ENCODE measurements at places on chromosomes 1 and 21.

- H3K4me3 ChIP-seq: peak overlapping the region; percentile 6
- H3K27ac ChIP-seq: peak overlapping the region; percentile 48
- H3K36me3 ChIP-seq: no peaks in the 10 kb centered on the region
- H3K27me3 ChIP-seq: no peaks in the 10 kb centered on the region
- H3K4me1 ChIP-seq: peaks cover 47% of the 10 kb centered on the region
Observed at GRCh38 chr1:15758953-15759661, 512 bp downstream of the FBLIM1 start.

DNA sequence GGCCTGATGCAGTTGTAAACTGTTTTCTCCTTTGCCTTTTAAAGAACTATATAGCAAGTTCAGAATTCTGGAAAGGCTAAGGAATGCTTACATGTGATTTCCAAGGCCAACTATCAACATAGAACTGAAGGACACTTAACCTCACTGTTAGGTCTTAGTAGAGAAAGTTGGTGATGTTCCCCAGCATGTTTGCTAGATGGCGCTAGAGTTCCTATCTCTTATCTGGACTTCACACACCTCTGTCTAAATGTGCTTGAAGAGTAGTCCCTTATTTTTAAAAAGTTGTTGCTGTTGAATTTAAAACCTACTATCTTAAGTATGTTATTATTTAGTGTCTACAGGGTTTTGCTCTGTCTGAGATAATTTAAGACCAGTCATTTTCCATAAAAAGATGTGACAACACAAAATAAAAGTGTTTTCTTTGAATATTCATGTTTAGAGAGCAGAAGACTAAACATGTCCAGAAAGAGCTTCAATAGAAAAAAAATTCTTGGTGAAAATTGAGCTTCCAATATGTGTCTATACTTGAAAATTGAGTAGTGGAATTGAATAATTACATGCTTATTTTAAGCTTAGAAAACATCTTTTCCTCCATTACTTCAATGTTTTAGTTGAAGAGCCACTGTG is 237.3 kb downstream of the S1PR1 start:
- no peaks in the 10 kb centered on the region for H3K36me3 ChIP-seq
- no peak overlapping the region for H3K4me3 ChIP-seq
- H3K4me1 ChIP-seq: no peaks in the 10 kb centered on the region

- no peaks in the 10 kb centered on the region for H3K27me3 ChIP-seq
- no peaks in the 10 kb centered on the region for H3K4me1 ChIP-seq
- no peaks in the 10 kb centered on the region for H3K36me3 ChIP-seq
- no peak overlapping the region for H3K4me3 ChIP-seq
Observed at GRCh38 chr1:76390456-76390855, 315.9 kb downstream of the ST6GALNAC3 start.

DNA sequence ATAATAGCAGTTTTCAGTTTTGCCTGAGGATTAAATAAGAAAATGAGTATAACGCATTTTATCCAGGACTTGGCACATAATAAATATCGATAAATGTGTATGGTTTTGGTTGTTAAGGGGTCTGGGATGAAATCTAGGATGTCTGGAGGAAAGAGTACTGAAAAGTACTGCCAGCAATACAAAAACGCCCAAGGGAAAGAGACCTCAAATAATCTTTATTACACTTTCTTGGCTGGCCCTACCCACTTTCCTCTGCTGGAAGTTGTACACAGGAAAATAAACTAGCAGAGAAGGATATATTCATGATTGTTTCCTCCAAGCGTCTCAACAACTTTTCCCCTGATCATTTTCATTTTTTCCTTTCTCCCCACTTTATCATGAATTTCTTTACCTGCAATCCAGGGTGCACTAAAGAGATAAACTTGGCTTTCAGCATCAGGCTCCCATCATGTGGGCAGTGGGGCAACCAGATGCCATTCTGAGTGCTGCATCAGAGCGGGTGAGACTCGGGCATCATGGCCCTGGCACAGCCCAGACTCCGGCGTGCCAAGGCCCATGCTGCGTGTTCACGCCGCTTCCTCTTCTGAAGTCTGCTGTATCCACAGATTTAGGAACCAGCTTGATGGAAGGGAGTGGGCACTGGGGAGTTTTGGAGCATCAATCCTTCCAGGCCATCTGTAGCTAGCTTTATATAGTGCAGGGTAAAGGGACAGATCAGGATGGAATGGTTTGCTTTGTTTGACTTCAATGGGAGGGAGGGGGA is 35.8 kb upstream of the PLXNA2 start:
- no peaks in the 10 kb centered on the region for H3K4me1 ChIP-seq
- no peak overlapping the region for H3K4me3 ChIP-seq
- no peaks in the 10 kb centered on the region for H3K36me3 ChIP-seq
- DNase-seq: no peak

DNA sequence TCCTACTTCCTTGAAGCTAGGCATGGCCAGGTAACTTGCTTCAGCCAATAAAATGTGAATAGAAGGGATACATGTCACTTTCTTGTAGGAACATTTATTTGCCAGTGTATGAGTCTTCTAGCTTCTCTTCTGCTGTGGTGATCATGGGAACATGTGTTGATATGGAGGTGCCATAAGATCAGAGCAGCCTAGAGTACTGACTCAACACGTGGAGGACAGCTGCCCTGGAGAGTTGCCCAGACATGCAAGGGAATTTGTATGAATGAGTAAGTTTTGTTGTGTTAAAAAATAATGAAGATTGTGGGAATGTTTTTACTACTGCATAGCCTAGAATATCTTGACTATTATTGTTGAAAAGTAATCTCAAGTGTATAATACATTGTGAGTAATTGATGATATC is 502.3 kb downstream of the NUF2 start:
- no peaks in the 10 kb centered on the region for H3K36me3 ChIP-seq
- no peak for DNase-seq
- H3K27me3 ChIP-seq: no peaks in the 10 kb centered on the region

DNA sequence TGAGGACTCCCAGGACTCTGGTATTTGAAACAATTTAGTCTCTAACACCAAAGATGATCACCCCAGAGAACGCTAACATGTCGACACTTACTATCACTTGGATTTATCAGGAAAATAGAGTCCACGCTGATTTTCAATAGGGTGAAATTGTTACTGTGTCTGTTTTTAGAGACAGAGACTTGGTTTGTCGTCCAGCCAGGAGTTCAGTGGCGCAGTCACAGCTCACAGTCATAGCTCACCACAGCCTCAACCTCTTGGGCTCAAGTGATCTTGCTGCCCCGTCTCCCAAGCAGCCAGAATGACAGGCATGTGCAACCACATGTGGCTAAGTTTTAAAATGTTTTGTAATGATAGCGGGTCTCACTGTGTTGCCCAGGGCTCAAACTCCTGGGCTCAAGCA is 5.3 kb downstream of the SSU72 start:
- no peaks in the 10 kb centered on the region for H3K27me3 ChIP-seq
- H3K4me3 ChIP-seq: no peak overlapping the region
- H3K36me3 ChIP-seq: no peaks in the 10 kb centered on the region
- H3K27ac ChIP-seq: no peak overlapping the region

DNA sequence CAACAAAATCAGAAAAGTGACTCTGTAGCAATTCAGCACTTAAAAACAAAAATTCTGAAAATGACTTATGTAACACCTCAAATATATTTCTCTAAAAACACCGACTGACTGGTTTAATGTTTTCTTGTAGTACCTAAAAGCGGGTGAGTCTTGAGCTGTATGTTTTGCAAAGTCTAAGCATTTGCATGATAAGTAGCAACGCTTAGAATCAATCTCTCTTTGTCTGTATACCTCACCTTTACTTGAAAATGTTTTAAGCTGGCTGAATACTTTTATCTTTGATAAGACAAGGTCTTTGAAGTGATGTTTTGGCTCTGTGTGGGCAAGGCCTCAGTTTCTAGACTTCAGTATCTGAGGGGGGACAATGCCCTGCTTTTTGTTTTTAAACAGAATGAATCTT is 8.2 kb downstream of the ITPKB start:
- no peak overlapping the region for H3K4me3 ChIP-seq
- no peak overlapping the region for H3K27ac ChIP-seq
- no peak for DNase-seq
- H3K27me3 ChIP-seq: no peaks in the 10 kb centered on the region
- no peaks in the 10 kb centered on the region for H3K36me3 ChIP-seq

- no peak for DNase-seq
- no peak overlapping the region for H3K4me3 ChIP-seq
- no peaks in the 10 kb centered on the region for H3K27me3 ChIP-seq
- no peaks in the 10 kb centered on the region for H3K36me3 ChIP-seq
- no peaks in the 10 kb centered on the region for H3K4me1 ChIP-seq
Observed at GRCh38 chr1:158810311-158810710, 20.8 kb upstream of the MNDA start.

GRCh38 chr1:33346927-33347649 is 26.2 kb upstream of the A3GALT2 start:
- peak; percentile 45 for DNase-seq
- H3K27me3 ChIP-seq: no peaks in the 10 kb centered on the region
- peaks cover 70% of the 10 kb centered on the region for H3K4me1 ChIP-seq
- H3K4me3 ChIP-seq: no peak overlapping the region

- no peaks in the 10 kb centered on the region for H3K27me3 ChIP-seq
- H3K4me1 ChIP-seq: no peaks in the 10 kb centered on the region
- DNase-seq: no peak
- no peak overlapping the region for H3K4me3 ChIP-seq
- H3K27ac ChIP-seq: no peak overlapping the region
- no peaks in the 10 kb centered on the region for H3K36me3 ChIP-seq
Observed at GRCh38 chr1:158976219-158976618, 33.5 kb upstream of the IFI16 start.

- no peak overlapping the region for H3K4me3 ChIP-seq
- H3K27ac ChIP-seq: no peak overlapping the region
- H3K36me3 ChIP-seq: no peaks in the 10 kb centered on the region
- no peaks in the 10 kb centered on the region for H3K27me3 ChIP-seq
- no peak for DNase-seq
- peaks cover 36% of the 10 kb centered on the region for H3K4me1 ChIP-seq
Observed at GRCh38 chr1:151843398-151843797, 3.8 kb upstream of the C2CD4D start.

GRCh38 chr1:110245876-110246620 is 35.9 kb downstream of the KCNC4 start:
- H3K4me1 ChIP-seq: peaks cover 12% of the 10 kb centered on the region
- no peaks in the 10 kb centered on the region for H3K36me3 ChIP-seq
- no peak for DNase-seq
- no peak overlapping the region for H3K4me3 ChIP-seq
- H3K27me3 ChIP-seq: no peaks in the 10 kb centered on the region
- no peak overlapping the region for H3K27ac ChIP-seq

GRCh38 chr1:154418062-154418921 is 13.1 kb downstream of the IL6R start:
- peak overlapping the region; percentile 97 for H3K27ac ChIP-seq
- H3K4me3 ChIP-seq: no peak overlapping the region
- H3K36me3 ChIP-seq: no peaks in the 10 kb centered on the region
- peaks cover 63% of the 10 kb centered on the region for H3K4me1 ChIP-seq
- DNase-seq: peak; percentile 94

DNA sequence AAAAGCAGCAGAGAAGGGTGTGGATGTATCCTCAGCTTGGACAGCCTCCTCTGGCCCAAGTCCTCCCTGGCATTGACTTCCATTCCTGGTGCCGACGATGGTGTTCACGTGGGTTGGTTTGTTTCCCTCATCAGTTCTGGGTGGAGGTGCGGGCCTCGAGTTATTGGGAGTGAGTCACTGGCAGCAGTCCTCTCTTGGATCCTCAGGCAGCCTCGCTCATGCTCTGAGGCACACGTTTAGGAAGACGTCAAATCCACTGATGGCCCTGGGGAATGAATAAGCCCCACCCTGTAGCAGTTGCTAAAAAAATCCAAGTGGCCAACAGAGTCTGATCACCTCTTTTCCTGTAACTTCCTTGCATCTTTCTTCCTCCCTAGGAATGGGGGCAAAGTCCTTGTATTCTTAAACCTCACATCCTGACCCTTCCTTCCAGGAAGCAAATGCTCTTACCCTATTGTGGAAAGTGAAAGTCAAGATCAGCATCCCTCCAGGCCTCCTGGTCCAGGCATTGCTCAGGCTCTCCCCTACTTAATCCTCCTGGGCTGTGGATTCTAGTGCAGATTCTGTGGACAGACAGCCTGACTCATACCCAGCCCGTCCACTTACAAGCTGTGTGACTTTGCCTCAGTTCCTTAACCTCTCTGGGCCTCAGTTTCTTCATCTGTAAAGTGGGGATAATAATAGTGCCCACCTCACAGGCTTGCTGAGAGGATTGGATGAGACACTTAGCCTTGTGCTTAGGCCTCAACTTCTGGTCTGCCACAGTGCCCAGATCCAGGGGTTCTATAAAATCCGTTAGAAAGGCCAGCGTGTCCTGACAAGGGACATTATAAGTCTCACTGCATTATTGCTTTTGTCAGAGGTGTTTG is 111.1 kb downstream of the TLR5 start:
- H3K4me1 ChIP-seq: no peaks in the 10 kb centered on the region
- H3K36me3 ChIP-seq: no peaks in the 10 kb centered on the region

DNA sequence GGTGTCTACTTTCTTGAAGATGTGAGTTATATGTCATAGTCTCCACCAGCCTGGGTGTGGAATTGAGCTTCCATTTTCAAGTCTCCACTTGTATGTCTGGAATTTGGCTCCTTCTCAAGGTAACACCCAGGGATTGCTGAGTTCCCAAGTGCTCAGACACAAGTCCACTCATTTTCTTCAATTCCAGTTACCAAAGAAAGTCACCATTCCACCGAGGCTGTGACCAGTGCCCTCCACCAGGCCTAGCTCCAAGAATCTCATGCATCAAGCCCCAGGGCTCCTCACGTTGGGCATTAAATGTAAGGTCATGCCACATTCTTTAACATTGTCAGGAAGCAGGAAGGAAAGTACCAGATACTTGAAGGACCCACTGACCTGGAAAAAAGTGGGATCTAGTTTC is 2.4 kb upstream of the RAB4A start:
- H3K4me3 ChIP-seq: no peak overlapping the region
- no peaks in the 10 kb centered on the region for H3K27me3 ChIP-seq
- DNase-seq: no peak

- no peaks in the 10 kb centered on the region for H3K36me3 ChIP-seq
- no peak for DNase-seq
- H3K4me3 ChIP-seq: no peak overlapping the region
- no peak overlapping the region for H3K27ac ChIP-seq
- H3K27me3 ChIP-seq: no peaks in the 10 kb centered on the region
Observed at GRCh38 chr1:152412756-152413155, 1.3 kb downstream of the CRNN start.

GRCh38 chr1:173302890-173303829 is 96.0 kb upstream of the TNFSF4 start:
- DNase-seq: no peak
- no peak overlapping the region for H3K4me3 ChIP-seq
- no peaks in the 10 kb centered on the region for H3K27me3 ChIP-seq
- no peak overlapping the region for H3K27ac ChIP-seq

DNA sequence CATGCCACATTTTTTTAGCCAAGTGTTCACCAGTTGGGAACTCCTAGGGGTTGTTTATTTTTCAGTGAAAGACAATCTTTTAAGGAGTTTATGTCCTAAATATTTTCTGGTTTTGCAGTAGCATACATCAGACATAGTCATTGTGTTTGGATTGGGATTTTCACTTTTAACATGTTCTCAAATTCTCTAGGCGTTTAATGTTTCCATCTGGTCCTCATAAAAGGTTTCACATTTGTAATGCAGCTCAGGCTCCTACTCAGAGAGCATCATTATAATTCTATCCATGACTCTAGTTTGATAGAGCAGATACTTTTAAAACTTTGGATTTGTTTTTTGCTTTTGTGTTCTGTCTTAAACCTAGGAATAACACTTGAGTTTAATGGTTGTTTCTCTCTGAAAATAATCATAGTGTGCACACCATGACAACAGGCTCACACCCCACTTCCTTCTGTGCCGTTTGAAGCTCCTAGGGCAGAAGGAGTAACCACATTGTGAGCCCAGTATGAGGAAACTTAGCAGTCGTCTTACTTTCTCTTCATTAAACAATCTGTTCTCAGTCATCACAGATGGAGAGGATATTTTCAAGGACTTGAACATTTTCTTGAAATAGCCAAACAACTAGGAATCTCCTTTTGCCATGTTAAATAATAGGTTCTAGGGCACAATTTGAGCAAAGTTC is 219.6 kb downstream of the PDE4B start:
- no peaks in the 10 kb centered on the region for H3K4me1 ChIP-seq
- H3K4me3 ChIP-seq: no peak overlapping the region
- no peaks in the 10 kb centered on the region for H3K27me3 ChIP-seq
- no peaks in the 10 kb centered on the region for H3K36me3 ChIP-seq
- no peak overlapping the region for H3K27ac ChIP-seq

Measured in body of pancreas (tissue), 4 donors.